Fibroblast of lung (primary cell): ENCODE measurements at places on chromosomes 7 and 10. TPM values are rescaled to one million over a fixed set of nuclear protein-coding genes. Genes with fewer than 3 reads are reported as not detected.

DNA sequence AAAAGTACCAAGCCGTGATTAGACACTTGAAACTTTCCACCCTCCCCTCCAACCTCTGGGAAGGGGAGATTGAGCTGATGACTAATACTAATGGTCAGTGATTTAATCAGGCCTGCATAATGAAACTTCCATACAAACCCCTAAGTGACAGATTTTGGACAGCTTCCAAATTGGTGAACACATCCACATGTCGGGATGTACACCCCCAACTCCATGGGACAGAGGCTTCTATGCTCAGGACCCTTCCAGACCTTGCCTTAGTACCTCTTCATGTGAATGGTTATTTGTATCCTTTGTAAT lies 4.8 kb downstream of the NUB1 start:
- DNase-seq, result peak; percentile 30

DNA sequence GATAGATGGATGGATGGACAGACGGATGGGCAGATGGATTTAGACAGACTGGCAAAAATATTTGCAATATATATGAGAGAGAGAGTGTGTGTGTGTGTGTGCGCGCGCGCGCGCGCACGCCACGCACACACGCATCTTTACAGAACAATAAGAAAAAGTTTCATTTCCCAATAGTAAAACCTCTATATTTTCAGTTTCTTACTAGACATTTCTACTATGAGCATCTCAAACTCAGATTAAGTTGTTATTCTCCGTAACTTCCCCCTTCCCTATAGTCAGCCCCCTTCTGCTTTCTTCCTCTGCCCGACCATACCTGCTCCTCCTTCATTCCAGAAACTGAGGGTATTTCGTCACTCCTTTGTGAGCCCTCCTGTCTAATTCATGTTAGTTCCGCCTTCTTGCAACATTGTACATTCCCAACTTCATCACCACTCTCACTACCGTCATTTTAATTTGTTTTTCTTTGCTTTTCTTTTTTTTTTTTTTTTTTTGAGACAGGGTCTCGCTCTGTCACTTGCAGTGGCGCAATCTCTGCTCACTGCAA lies 154.4 kb upstream of the SH2B2 start:
- no peak for DNase-seq

- DNase-seq, result no peak
Measured at GRCh38 chr7:29547421-29547820, 16.2 kb upstream of the PRR15 start.

DNA sequence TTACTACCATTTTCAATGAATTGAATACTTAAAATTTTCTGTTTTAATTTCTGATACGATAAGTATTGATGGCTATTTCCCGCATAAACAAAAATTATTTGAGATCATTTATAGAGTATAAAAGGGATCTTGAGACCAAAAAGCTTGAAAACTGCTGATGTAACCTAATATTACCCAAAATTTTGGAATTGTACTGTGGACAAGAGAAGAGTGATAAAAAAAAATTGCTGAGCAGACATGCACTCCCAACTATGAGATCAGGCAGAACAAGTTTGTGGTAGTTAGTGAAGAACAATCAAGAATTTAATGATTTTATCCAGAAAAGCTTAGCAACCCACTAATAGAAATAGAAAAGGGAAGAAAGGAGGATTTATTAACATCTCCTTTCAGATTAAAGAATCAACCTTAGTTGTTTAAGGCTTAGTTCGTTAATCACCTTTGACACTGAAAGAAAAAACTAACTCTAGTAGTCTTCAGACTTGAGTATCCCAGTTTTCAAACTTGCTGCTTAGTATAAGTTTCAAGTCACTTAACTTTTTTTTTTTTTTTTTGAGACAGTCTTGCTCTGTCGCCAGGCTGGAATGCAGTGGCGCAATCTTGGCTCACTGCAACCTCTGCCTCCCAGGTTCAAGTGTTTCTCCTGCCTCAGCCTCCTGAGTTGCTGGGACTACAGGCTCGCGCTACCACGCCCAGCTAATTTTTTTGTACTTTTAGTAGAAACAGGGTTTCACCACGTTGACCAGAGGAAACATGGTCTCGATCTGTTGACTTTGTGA lies 50.6 kb upstream of the ZC3HAV1 start:
- no peak for DNase-seq

DNA sequence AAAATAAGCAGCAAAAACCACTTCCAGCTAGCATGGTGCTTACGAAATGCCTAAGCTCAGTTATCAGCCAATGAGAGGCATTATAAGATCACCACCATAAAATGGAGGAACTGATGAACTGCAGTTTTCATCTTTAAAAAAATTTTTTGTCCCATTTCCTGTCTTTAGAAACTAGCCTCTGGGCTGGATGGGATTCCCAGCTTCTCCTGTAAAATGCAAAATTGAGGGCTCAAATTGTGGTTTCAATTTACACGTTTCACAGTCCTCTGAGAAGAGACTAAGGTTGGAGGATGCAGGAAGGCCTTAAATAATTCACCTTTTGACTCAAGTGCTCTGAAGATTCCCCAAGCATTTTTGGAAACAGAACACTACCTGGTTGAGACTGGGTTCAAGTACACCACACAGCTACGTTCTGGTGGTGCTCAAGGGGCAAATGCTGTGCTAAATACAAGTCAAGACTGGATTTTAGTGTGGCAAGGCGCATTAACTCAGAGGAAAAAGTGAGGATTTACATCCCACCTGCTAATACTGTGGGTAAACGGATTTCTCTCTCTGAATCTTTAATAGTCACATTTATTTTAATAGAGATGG lies 951 bp downstream of the ZNF25 start:
- peak; percentile 34 for DNase-seq

- no peak for DNase-seq
Measured at GRCh38 chr10:130744631-130745030, 566.9 kb downstream of the TCERG1L start.

DNA sequence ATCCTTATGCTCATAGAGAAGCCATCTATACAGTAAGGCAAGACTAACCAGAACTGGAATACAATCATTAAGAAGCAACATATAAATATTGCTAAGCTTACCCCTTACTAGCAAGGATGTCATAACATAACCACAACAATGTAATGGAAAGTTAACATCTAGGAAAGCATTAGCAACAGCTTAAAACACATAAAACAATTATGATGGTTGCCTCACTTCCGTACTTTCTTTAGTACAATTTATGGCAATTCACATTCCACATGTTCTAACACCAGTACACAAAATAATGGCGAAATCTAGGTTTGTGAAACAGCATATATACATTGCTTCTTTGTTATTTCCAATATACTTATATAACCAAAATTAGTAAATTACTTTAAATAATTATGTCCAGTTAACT lies 195.0 kb downstream of the AHR start:
- no peak for DNase-seq

- DNase-seq, result peak; percentile 87
Measured at GRCh38 chr7:50467817-50468610, 17.9 kb upstream of the FIGNL1 start.

- DNase-seq, result no peak
Measured at GRCh38 chr7:101998906-101999240, 181.4 kb downstream of the CUX1 start.

GRCh38 chr7:148561099-148561498 lies 29.5 kb upstream of the C7orf33 start:
- no peak for DNase-seq

DNA sequence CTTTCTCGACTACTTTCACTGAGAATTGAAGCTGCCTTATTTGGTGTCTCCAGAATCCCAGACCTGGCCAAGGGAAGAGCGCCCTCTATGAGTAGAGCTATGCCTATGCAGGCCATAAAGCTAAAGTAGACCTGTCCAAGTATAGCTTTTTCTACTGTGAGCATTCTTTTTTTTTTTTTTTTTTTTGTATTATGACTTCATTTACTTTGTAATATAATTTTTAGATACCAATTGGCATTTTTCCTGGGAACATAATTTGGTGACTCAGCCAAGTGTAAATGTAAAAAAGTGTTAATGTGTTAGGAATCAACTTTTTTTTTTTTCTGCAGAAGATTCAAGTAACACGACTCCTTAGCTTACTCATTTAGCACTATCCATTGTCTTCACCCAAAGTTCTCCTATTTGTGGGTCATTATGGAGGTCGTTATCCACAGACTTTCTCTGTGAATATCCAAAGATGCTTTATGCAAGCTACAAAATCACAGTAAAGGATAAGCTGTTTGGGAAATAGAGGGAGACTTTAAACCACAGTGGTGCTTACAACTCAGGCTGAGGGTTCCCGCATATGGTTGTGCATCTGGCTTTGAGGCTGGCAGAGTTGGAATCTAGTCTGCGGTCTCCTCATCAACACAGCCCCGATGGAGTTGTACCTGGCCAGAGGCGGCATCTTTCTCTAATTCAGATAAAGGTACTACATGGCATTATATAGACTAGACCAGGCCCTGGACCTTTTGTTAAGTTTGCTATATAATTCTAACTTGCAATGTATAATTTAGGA lies 1040.2 kb upstream of the SORCS1 start:
- DNase-seq, result peak; percentile 16

GRCh38 chr7:89511900-89512299 lies 642.4 kb upstream of the STEAP1 start:
- no peak for DNase-seq

GRCh38 chr7:19572566-19572965 lies 136.3 kb downstream of the POLR1F start:
- DNase-seq, result no peak

DNA sequence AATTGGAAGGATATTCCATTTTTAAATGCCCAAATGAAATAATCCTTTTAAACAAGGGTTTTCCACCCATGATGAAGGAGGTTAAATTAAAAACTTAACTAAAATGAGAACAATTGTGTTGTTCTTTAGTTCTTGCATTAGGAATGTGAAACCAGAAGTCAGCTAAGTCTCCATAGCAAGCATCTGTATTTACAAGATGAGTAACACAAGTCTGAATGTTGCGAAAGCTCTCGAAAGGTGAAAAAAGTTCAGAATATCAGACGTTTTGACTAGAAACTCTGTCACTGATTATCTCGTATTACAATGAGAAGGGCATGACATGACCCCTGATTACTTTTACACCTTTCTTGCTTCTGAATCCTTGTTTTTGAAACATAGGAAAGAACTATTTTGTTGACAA lies 149.6 kb downstream of the BICC1 start:
- peak; percentile 94 for DNase-seq

DNA sequence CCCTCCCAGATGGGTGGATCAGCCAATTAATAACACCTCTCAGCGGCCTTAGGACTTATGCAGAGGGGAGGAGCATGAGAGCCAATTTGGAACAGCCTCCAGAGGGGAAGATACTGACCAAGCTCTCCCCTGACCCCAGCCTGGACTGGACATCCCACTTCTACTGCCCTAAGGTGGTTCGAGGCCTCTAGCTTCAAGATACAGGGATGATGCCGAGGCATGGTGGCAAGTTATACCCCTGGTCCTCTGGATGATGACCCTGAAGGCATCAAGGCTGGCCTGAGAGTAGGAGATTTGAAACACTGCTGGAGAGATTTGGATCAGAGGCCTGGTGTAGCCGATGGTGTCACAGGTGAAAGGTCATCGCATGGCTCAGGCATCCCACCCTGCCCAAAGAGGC lies 3.2 kb downstream of the CDH23 start:
- DNase-seq, result no peak

DNA sequence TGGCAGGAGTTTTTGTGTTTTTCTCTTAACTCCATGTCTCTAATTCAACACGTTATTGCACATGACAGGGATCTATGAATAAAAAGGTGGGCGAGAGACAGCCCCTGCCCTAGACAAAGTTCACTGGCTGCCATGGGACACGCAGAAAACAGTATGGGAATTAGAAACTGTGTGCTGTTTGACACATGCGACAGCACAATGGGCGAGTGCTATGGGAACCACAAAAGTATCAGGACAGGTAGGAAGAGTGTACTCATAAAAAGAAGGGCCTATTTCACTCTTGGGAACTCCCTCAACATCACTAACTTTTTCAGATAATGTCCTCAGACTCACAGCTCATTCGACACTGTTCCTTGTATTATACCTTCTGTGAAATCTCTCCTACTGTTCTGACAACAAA lies 45.7 kb downstream of the MINDY3 start:
- DNase-seq, result no peak

DNA sequence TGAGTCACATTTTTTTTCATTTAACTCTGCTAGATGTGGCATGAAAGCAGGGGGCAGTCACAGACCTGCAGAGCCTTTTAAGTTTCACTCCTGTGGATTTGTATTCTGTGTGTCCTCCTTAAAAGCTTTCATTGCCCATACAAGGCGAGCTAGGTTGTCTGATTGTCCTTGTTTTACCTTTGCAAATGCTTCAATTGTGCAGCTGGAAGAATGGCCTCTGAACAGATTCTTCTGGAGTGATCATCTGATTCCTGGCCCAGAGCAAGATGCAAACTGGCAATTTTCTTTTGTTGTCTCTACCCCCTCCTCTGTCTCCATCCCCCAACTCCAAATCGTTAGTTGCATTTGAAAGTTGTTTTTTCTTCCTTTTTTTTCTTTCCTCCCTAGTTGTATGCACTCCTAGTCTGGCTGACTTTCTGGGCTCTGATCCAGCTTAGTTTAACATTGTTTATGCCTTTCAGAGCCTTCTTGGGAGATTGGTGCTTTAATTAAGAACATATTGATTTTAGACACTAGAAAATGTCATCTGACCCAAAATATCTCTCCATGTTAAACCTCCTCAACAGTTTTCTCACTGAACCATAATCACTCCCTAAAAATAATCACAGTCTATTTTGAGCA lies 150.2 kb downstream of the REEP3 start:
- DNase-seq, result peak; percentile 71

DNA sequence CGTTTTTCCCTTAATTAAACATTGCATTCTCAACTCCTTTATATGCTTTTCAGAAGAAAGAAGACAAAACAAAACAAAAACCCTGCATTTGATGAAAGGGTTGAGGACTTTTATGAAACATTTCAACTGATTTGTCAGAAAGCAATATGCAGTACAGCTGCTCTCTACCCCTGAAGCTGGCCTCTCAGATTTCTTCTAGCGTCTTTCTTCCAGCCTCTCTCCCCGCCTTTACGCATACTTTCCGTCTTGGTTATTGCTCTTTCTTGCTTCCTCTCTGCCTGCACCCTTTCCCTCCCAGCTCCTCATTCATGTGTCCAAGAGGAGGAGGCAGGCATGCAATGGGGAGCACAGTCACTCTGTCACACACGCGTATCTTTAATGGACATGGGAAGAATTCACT lies 91.0 kb upstream of the COL1A2 start:
- DNase-seq, result peak; percentile 82

- DNase-seq, result peak; percentile 54
Measured at GRCh38 chr7:140390466-140391190, 7.7 kb downstream of the SLC37A3 start.

Gene IDI1
- polyA plus RNA-seq, result 110 and 156 TPM in 2 replicates

Gene PTPRN2
- polyA plus RNA-seq, result 0.54 and 0.70 TPM in 2 replicates

Gene SYT15
- 0.19 and 0.31 TPM in 2 replicates for polyA plus RNA-seq

Gene RAPGEF5
- polyA plus RNA-seq, result 0.12 and 1.4 TPM in 2 replicates

Gene LOXL4
- 39.8 and 75.1 TPM in 2 replicates for polyA plus RNA-seq

Gene PRKG1
- 20.9 and 45.8 TPM in 2 replicates for polyA plus RNA-seq

Gene ECHDC3
- 6.1 and 13.8 TPM in 2 replicates for polyA plus RNA-seq
